Progenitor cell of endocrine pancreas (in vitro differentiated cells): ENCODE measurements at places on chromosomes 3 and 15.

- DNase-seq: no peak
Measured at GRCh38 chr15:34699968-34700640, 54.7 kb downstream of the GJD2 start.

DNA sequence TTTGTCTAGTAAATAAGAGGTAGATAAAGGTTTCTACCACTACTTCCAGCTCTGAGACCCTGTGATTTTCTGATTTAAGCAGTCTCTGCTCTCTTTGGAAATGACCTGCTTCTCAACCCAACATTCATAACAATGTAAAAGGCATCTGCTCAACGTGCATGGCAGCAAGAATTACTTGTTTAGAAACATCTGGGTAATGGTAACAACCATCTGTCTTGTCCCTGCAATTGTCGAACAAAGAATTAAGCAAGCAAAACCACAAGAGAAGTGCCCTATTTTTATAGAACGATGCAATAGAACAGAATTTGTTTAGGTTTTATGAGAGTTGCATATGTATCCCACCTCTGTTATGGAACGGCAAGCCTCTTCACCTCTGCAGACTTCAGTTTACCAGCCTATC lies 7.1 kb upstream of the FSIP1 start:
- no peak for DNase-seq

GRCh38 chr15:65110676-65111292 lies 4.2 kb downstream of the UBAP1L start:
- no peak for DNase-seq

DNA sequence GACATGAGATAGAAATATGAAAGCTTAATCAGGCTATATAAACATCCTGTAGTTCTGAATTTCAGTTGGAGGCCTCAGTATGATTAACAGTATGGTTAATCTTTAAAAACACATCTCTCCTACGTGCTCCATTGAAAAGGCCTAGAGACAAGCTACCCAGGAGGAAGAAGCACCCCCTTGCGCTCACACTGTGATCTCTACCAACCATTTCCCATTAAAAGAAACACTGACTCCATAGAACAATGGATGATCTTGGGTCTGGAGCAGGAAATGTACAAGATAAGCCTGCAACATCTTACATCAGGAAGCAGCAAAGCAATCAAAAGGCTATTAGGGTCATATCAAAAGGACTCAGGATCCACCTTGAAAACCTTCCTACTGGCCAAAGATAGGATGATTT lies 3.4 kb upstream of the EOGT start:
- DNase-seq: no peak

DNA sequence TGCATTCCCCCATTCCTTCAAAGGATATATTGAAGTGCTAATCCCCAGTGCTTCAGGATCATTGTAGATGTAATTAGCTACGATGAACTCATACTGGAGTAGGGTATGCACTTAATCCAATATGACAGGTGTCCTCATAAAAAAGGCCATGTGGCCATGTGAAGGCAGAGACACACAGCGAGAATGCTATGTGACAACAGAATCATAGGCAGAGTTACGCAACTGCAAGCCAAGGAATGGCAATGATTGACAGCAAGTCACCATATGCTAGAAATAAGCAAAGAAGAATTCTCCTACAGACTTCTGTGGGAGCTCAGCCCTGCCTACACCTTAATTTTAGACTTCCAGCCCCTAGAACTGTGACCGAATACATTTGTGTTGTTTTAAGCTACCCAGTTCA lies 875.6 kb upstream of the ROBO1 start:
- DNase-seq: no peak

GRCh38 chr3:132900481-132900880 lies 137.7 kb upstream of the TMEM108 start:
- DNase-seq: no peak
